ENCODE measurements at places on chromosomes 4 and X.

- DNase-seq, result peak; percentile 77
Observed at GRCh38 chrX:1239681-1240142, 27.3 kb upstream of the CRLF2 start.

GRCh38 chrX:41889317-41890025, 33.9 kb downstream of the CASK start:
- no peak for DNase-seq

DNA sequence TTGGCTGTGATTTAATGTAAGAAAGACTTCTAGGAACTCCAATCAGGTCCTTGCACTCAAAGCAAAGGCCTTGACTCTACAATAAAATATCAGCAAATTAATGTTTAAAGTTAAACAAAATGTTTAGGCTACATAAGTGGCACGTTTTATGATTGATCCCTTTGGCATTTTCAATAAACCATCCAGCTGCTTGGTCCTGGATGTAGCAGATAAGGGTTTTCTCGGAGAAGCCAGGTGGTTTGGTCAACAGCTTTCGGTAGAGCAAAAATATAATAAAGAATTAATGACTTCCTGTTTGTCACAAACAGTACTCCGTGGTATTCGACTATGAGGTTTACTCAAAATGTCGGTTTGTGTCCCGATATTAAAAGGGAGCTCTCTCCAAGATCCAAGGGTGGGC, 95.8 kb downstream of the GEMIN8 start:
- no peak for DNase-seq

GRCh38 chrX:69221239-69222102, 56.2 kb upstream of the PJA1 start:
- no peak for DNase-seq

DNA sequence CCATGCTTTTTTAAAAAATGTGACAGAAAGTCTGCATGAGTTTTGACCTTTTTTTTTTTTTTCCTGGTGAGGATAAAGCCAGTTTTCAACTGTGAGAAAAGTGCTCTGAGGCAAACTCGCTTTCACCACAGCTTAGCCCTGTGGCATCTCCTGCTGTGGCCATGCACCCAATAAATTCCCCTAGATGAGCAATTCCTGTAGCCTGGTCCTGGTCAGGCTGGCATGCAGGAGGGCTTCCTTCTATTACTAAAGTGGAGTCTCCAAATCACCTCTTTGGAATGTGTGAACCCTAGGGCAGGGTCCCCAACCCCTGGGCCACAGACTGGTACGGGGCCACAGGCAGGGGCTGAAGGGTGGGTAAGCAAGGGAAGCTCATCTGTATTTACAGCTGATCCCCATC, 265.4 kb downstream of the RAPGEF2 start:
- no peak for DNase-seq

DNA sequence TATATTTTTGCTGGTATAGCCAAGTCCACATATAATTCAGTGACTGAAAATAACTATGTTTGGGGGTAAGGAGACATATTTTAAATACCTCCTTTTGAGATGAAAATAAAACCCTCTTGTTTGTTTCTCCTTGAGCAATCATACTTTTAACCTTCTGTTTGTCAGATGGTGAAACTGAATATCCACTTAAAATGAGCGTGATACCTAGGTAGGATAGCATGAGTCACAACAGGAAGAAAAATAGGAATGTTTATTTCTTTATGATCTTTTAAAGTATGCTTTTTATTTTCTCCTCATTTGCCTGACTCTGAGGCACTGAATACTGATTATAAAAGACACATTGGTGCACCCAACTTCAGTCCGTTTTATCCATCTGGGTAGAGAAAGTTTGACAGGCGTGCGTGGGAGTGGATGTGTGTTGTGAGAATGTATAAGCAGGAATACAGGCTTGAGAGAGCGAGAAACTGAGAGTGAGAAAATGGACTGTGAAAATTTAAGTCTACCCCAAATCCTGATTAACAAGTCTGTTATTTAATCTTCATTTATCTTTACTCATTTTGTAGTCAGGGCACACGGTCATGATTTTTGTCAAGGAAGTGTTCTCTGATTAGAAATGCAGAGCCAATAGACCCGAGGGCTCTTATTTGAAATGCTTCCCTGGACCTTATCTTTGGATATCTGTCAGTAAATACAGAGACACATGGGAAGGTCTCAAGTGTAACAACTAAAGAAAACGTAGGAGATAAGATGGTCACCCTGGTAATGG, 62.1 kb upstream of the ANTXR2 start:
- DNase-seq, result no peak

DNA sequence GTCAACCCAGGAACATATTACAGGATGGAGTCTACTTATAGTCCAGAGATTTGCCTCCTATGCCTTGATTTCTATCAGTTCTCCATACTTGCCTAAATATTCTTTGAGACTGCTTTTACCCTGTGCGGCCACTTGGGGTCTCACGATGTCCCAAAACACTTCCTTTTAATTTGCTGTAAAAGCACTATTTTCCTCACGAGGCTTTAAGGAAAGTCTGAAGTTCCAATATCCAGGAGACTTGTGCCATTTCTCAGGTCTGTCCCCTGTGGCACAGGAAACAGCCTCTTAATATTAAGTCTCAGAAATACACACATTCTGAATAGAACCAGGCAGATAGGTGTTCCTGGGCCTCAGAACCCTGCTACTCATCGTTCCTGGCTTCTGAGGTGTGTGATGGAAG, 142.9 kb downstream of the TMEM164 start:
- peak; percentile 15 for DNase-seq

GRCh38 chr4:184612074-184612473, 37.2 kb downstream of the CASP3 start:
- DNase-seq, result no peak

- peak; percentile 61 for DNase-seq
Observed at GRCh38 chrX:123962794-123963373, 1.4 kb downstream of the STAG2 start.

GRCh38 chr4:39729557-39729956, 31.6 kb downstream of the UBE2K start:
- no peak for DNase-seq

GRCh38 chrX:79153348-79153747, 8.9 kb downstream of the GPR174 start:
- DNase-seq, result no peak

GRCh38 chr4:174714393-174715211, 114.4 kb downstream of the GLRA3 start:
- DNase-seq, result peak; percentile 44

- DNase-seq, result no peak
Observed at GRCh38 chr4:97558204-97558778, 585.0 kb downstream of the STPG2 start.

DNA sequence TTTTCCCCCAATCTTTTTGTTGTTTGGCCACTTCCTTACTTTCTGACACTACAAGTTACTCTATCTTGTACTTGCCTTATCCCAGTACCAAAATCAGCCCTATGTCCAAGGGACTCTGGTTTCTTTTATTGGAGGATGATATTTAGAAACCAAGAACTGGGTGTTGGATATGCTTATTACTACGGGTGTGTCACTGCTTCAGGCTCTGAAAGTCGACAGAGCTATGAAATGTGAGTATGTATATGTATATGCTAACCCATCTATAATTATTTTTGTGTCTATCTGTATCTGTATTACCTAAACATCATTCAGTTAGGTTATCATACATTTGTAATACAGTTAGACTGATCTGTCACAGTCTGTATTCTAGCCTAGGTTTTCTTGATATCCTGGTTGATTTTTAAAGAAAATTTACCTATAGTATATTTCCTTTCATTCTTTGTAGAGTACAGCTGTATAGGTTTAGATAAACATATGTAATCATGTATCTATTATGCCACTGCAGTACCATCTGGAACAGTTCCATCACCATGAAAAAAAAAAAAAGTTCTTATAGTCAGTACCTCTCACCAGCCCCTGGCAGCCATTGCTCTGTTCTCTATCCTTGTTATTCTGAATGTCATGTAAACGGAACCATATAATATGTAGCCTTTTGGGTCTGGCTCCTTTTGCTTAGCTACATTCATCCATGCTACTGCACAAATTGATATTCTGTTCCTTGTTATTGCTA, 18.1 kb downstream of the SEC24B start:
- no peak for DNase-seq

- no peak for DNase-seq
Observed at GRCh38 chr4:109592367-109592766, 32.3 kb downstream of the MCUB start.

- DNase-seq, result no peak
Observed at GRCh38 chr4:156595041-156595440, 376.6 kb downstream of the PDGFC start.

- DNase-seq, result peak; percentile 69
Observed at GRCh38 chrX:1507511-1508463, 29.2 kb downstream of the P2RY8 start.

Data from GM20000 (cell line).